ENCODE measurements at places on chromosomes 7 and 10.

DNA sequence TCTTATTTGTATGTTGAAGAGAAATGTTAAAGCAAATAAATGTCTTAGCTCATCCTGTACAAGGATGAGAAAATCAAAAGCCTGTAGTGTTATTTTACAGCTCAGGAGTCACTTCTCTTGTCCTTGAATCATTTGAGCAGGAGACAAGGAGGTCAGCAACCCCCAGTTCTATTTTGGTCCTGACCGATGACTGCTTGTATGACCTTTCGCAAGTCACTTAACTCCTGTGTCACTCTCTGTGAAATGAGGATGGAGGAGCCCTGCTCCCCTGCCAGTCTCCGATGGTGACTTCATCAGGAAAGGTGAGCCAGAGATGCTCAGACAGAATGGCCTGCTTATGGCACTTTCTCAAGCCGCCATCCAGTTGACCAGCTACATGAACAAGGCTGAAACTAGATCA is 101.0 kb downstream of the CELF2 start:
- DNase-seq, result no peak

GRCh38 chr7:53191191-53191695 is 155.8 kb downstream of the POM121L12 start:
- no peak for DNase-seq

- DNase-seq, result no peak
Measured at GRCh38 chr10:121684276-121684675, 86.0 kb upstream of the FGFR2 start.

GRCh38 chr10:71266918-71267442 is 52.1 kb upstream of the SLC29A3 start:
- DNase-seq, result no peak

DNA sequence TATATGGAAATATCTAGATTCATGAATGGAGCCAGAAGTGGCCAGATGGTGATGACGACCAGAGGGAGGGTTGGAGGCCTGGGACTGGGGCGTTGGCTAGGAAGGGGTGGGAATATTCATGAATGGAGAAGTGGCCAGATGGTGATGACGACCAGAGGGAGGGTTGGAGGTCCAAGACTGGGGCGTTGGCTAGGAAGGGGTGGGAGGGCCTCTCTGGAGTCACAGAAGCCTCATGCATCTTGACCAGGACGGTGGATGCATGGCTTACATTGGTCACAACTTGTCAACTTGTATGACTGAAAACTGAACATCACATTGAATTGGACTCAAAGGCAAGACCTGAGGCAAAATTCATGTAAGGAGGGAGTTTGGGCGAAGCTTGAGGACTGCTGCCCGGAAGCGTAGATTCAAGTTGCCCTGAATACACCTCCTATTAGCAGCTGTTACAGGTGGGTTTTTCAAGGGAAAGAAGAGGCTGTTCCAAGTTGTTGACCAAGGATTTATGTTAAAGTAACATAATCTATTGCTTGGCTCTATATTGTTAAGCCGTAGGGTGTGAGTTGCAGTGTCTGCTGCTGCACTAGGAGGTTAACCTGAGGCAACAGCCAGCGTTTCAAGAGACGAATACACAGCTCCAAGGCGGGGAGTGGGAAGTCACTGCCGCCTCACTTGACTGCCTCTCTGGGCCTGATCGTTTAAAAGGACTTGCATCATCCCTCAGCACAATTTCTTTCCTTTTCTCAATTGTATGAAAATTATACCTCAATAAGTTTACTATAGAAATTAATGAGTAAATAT is 55.1 kb upstream of the FAM20C start:
- no peak for DNase-seq

DNA sequence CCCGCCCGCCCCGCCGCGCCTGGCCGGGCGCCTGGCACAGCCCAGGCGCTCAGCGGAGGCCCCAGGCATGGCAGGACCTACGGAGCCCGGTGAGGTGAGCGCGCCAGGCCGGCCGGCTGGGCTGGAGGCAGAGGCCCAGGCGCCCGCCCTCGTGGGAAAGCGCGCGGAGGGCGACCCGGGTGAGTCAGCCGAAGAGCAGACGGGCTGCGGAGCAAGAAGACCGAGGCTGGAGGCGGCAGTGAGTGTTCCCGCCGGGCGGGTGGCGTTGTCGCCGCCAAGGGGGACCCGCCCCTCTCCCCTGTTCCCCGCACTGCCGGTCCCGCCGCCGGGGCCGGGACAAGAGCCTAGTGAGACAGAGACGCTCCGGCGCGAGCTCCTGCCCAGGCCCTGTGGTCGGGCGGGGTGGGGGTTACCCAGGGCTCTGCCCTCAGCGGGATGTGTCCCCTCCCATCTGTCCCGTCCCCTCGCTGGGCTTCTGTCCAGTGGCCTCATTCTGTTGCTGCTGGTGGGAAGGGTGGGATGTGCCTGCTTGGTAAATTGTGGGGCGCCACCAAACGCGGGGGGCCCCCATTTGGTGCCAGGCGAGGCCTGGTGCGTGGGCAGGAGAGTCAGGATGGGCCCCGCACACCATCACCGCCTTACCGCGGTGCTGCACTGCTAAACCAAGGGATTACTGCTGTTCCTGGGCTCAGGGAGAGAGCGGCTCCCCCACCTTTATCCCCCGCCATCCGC is 17.0 kb upstream of the NODAL start:
- peak; percentile 55 for DNase-seq

DNA sequence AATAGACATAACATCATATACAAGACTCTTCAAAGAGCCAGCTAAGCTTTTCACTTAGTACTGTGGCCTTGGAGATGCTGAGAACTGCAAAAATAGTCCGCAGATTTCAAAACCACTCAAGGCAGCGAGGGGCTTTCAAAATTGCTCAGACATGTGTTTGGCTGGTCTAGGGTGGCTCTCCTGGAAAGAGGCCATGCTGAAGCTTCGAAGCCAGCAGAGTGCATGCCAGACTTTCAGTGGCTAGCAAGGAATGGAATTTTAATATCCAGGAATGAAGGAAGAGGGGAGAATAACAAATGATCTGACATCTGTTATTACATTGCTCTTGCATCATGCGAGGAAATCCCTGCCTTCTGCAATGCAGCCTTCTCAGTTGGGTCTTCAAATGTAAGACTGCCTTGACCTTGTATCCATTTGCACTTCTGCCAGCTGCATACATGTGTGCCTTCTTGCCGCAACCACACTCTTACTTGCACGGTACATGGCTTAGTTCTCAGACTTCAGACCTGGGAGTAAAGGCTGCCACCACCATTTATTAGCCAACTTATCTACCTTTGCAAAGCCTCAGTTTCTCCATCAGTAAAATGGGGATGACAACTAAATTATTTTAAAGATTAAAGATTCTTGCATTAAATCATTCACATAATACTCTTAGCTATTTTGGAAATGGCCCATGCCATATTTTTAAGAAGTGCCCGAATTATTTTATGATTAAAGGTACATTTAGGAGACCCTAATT is 55.9 kb downstream of the ITIH5 start:
- DNase-seq, result no peak

GRCh38 chr7:20153999-20154398 is 63.2 kb downstream of the MACC1 start:
- no peak for DNase-seq

GRCh38 chr10:49735848-49736563 is 26.1 kb downstream of the OGDHL start:
- DNase-seq, result no peak

- no peak for DNase-seq
Measured at GRCh38 chr10:61888744-61889143, 12.8 kb upstream of the ARID5B start.

- no peak for DNase-seq
Measured at GRCh38 chr7:128755819-128756476, 16.8 kb downstream of the CALU start.

DNA sequence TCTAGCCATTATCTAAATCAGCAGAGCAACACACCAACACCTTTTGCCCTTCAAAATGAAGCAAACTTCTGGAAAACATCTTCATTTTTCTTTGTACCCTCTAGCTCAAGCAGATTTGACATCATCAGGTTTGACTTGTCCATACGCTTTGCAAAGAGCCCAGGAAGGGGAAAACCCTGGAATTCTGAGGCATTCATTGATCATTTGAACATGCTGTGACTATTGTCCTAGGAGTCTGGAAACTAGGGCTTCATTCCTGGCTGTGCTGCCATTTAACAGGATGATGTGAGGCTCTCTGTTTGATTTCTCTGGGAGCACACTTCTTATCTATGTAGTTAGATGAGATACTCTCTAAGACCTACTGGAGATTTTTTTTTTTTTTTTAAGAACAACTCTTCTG is 23.5 kb downstream of the GATA3 start:
- no peak for DNase-seq

GRCh38 chr7:157411580-157411979 is 74.8 kb downstream of the DNAJB6 start:
- DNase-seq, result no peak

- no peak for DNase-seq
Measured at GRCh38 chr7:148058092-148058491, 532.5 kb upstream of the C7orf33 start.

DNA sequence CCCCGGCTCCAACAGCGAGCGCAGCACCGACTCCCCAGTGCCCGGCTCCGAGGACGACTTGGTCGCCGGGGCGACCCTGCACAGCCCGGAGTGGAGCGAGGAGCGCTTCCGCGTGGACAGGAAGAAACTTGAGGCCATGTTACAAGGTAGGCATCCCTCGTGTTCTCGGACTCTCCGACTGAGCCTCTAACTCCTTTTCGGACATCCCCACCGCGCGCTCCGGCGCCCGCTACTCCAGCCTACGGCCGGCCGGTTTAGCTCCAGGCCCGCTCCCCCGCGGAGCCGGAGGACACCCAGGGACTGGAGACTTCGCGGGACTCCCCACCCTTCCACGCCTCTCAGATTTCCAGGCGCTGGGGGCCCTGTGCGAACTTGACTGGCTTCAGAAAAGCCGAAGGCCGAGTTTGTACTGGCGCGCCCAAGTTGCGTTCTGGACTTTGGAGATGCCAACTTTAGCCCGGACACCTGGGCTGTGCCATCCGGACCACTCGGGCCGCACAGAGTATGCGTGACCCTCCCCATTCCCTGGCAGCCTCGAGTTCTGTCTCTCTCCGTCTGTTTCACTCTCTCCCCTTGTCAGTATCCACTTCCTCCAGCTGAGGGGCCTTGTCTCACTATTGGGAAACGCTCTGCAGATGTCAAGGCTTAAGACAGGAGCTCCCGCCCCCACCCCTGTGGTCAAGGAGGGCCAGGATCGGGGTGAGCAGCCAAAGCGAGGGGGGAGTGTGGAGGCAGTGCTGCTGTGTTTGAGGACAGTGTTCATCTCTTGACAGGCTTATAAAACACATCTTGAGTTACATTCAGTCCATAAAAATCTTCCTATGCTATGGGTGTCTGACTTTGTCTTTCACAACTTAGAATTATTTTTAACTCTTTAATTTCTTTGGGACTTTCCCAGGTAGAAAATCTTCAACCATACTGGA is 777 bp downstream of the BICC1 start:
- DNase-seq, result no peak

GRCh38 chr10:89301721-89302445 is at the start of gene IFIT2:
Gene IFIT2 (plus strand): TSS chr10:89302046. CDS start chr10:89302124, 78 bp downstream.
- no peak for DNase-seq

- no peak for DNase-seq
Measured at GRCh38 chr10:15197276-15197675, 28.8 kb upstream of the NMT2 start.

DNA sequence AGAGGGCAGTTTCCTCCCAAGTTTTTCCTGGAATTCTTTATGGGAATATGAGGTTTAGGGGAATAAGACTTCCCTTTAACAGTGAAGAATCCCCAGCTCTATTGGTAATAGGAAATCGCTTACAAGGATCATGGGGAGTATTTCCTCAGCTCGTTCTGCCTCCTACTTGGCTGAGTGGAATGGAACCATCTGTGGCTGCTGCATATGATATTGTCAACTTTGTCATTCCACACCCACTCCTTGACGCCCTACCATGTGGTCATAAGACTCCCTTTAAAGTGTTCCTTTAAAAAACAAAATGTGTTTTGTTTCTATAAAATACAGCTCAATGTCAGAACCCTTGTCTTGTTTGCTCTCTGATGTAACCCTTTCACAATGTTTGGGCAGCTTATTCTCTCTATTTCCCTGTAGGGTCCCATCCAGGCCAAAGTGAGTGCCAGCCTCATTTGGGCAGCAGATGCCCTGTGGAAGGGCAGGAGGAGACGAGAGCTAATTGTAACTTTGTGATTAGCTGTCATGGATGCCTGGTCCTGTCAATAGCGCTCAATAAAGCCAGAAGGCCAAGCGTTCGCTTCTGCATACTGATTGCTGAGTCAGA is 33.8 kb upstream of the ATRNL1 start:
- DNase-seq, result no peak

- DNase-seq, result no peak
Measured at GRCh38 chr7:77182261-77182660, 17.4 kb downstream of the FGL2 start.

DNA sequence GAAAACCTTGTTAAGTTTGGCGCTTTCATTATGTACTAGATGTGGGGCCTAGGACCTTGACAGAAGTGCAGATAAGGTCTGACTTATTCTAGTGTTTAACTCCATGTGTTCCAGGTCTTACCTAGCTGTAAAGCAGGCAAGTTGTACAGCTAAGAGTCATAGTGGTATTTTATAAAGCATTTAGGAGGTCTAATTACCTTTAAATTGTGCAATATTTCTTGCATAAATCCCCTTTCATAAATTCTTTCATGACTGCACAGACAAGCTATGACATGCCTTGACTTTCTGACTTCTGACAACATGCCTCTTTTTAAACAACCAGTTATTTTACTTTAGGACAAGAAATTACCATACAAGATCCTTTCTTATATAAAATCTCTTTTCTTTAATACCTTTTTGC is 151.6 kb upstream of the VSTM2A start:
- no peak for DNase-seq

- DNase-seq, result no peak
Measured at GRCh38 chr7:46320956-46321355, 399.9 kb upstream of the IGFBP3 start.

DNA sequence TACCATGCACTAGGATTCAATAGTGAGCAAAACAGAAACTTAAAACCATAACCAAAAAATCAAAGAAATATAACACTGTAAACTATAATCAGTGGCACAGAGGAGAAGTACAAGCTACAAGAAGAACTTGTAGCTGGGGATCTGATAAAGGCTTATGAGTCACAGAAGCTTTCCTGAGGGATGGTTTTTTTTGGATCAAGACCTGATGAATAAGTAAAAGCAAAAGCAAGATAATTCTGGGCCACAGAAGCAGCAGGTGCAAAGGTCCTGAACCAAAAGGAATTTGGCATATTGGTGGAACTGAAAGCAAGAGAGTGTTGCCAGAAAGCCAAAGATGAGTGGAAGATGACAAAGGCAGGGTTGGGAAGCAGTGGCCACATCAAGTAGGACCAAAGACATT is 37.4 kb upstream of the BET1 start:
- DNase-seq, result no peak

GRCh38 chr10:88385601-88386203 is 197.4 kb downstream of the RNLS start:
- peak; percentile 31 for DNase-seq

DNA sequence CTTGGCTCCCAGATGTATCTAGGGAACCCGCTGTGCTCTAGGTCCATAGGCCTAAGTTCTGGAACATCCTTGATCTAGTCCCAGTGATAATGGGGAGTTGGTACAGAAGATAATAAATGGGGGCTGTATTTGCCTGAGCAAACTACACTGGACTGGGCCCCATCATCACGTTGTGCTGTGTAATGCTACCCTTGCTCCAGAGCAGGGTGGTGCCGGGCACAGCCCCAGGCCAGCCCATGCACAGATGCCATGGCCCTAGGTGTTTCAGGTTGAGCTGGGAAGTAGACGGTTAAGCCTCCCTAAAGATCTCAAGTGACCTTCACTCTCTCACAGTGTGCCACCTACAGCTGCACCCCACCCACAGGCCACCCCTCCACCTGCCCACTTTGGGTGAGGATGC is 53.2 kb downstream of the STRA8 start:
- DNase-seq, result no peak

GRCh38 chr7:75559355-75559975 is 67.3 kb downstream of the SPDYE5 start:
- no peak for DNase-seq
